ENCODE measurements at places on chromosomes 7 and 10. TPM values are rescaled to one million over a fixed set of nuclear protein-coding genes. Genes with fewer than 3 reads are reported as not detected.

AUTS2 gene
- total RNA-seq: 0.11 TPM

CRHR2 gene
- total RNA-seq: not detected

PDE1C gene
- total RNA-seq: 0.83 TPM

NANOS1 gene
- total RNA-seq: 5.7 TPM

PNLIPRP2 gene
- 0.34 TPM for total RNA-seq
